ENCODE measurements at places on chromosomes 11 and 22.

DNA sequence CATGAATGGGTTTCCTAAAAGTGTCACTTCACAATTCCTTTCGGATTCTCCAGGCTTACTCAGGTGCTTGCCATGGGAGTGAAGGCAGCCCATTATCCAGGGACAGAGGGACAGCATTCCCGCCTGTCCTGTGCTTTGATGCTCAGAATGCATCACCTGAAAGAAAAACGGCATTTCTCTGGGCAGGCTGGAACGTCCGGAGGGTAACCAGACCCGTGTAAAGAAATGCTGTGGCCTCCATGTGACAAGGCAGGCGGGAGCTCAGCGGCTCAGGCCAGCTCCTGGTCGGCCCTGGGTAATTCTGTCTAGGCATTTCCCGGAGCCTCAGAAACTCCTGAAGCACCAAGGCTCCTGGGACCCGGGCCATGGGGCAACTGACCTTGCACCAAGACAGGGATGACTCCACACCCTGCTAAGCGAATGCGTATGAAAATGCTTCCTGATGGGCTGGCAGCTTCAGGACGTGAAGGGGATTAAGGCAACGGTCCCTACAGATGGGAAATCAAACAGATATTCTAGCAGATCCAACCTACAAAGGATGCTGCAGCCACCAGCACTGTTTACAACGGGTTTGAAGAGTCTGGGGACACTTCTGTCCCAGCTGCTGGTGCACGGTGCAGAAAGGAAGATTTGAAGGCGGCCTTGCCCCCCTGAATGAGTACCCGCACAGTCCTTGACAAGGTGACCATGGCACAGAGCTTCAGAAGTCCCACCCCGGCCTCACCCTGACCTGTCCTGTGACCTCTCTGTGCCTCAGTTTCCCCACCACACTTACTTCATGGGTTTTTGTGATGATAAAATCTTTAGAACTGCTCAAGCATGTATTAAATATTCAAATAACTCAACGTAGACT is 13.6 kb upstream of the FGF3 start:
- peak; percentile 64 for DNase-seq

- no peak for DNase-seq
These were observed 33.8 kb downstream of the PRDM10 start for GRCh38 chr11:129968591-129969419.

GRCh38 chr22:43921370-43921769 is 2.2 kb upstream of the PNPLA3 start:
- no peak for DNase-seq

- no peak for DNase-seq
These were observed 154.3 kb downstream of the FBXO7 start for GRCh38 chr22:32628628-32629572.

DNA sequence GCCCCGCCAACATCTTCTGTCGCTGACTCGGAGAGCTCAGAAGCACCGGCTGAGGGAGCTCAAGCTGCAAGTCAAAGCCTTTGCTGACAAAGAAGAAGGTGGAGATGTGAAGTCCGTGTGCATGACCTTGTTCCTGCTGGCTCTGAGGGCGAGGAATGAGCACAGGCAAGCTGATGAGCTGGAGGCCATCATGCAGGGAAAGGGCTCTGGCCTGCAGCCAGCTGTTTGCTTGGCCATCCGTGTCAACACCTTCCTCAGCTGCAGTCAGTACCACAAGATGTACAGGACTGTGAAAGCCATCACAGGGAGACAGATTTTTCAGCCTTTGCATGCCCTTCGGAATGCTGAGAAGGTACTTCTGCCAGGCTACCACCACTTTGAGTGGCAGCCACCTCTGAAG is 6.7 kb downstream of the RAG1 start:
- no peak for DNase-seq

DNA sequence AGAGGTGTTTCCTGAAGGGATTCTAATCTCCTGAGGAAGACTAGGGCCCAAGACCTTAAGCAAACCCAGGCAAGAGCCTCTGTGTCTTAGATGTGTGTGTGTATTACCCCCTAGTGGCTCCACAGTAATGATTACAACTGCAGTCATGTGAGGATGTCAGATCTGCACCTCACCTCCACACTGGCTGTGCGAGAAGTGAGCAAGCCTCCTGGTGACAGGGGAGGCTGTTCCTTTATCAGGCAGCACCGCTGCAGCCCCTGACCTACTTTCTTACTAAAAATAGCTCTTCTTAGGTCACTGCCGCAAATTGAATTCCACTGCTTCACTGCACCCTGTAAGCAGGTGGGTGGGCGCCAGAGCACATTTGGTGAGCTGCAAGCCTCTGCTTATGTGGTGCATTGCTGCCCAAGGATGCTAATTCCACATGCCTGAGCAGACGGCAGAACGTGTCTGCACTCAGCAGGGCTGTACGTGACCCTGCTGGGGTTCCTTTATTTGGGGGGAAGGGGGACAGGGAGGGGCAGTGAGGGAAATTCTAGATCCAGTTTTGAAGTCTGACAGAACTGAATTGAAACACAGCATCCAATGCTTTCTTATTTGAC is 112.4 kb downstream of the KCNC1 start:
- no peak for DNase-seq

DNA sequence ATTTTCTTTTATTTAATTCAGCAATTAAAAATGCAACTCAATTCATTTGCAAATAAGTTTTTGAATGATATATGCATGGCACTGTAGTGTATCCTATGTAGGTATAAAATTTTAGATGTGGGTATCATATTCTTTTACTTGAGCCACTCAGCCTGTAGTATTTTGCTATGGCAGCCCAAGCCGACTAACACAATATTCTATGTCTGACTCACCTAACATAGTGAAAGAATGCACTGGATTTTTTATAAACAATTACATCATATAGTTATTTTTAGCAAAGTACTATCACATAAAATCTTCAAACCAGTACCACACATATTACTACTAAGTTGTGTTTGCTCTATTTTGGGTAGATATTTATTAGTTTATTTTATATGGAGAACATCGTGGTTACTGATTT is 21.9 kb upstream of the GRIA4 start:
- no peak for DNase-seq

GRCh38 chr22:26547426-26547825 is 35.2 kb upstream of the TFIP11 start:
- no peak for DNase-seq

DNA sequence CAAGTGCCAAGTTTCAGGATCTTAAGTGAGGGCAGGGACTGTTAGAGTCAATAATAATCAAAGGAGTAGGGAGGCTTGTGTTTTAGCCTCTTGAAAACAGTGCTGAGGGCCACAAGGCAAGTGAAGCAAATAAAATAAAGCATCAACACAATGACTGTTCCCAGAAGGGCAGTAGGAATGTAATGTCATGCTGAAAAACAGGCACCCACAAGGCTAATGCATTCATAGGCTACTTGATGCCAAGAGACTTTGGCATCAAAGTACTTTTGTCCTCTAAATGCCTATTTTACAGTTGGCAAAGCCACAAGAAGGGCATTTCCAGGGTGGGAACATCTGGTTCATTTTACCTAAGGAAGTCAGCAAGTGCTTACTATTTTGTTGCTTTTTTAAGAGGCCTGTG is 22.9 kb downstream of the RAB39A start:
- DNase-seq, result no peak

GRCh38 chr11:20067665-20068064 is 92.6 kb downstream of the DBX1 start:
- DNase-seq, result no peak

- DNase-seq, result no peak
These were observed 58.8 kb downstream of the ISX start for GRCh38 chr22:35124691-35125219.

Data from iPS-NIHi11 (cell line).